ENCODE measurements at places on chromosomes 7 and 10.

GRCh38 chr10:131909929-131910328, 9.1 kb downstream of the PPP2R2D start:
- no peak for DNase-seq

DNA sequence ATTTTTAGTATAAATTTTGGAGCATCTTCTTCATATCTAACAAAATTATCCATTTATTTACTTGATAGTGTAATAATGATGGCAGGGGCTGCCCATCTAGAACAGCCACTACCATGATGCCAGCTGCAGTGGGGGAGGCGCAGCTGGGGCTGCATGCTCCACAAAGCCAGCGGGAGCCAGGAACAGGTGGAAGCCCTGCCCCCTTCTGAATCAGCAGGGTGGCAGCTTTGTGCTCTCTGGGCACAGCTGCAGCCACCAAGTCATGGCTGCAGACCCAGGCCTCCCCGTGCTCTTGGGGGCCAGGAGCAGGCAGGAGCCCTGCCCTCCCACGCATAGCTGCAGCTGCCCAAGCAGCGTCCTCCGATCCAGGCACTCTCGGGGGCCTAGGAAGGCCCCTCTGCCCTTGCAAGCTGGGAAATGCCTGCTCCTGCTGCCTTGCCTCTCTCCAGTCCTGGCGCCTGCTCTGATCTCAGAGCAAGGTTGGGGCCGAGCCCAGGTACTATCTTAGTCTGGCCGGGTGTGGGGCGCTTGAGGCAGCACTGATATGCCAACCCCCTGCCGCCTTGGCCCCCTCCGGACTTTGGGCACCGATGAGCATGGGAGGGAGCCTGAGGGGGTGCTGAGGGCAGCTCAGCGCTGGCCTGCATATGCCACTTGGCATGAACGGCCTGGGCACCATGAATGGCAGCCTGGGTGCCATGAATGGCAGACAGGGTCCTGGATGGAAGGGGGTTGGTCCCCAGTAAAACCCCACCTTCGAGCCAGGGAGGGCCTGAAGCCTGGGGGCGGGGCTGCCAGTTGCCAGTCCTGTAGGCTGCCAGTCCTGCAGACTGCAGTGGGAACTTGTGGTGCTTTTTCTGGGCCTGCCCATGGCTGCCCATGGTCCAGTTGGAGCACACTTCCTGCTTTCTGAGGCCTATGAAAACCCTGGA, 1110.8 kb upstream of the POT1 start:
- no peak for DNase-seq

- no peak for DNase-seq
Measured at GRCh38 chr10:78335691-78336401, 302.2 kb downstream of the RPS24 start.

DNA sequence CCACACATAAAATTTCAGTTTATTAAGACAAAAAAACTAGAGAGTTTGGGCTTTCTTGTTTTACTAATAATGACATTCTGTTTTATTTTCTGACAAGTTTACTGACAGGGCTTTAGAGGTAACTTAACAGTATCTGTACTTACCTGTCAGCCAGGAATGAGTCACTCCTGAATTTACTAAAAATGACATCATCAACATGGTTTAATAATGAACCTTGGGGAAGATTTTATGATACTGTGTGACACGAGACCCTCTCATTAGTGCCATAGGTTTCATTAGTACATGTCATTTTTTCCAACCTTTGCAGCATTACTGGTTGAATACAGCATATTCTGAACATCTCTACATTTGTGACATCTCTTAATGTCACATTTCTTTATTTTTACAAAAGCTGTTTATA, 131.1 kb downstream of the KCND2 start:
- no peak for DNase-seq

DNA sequence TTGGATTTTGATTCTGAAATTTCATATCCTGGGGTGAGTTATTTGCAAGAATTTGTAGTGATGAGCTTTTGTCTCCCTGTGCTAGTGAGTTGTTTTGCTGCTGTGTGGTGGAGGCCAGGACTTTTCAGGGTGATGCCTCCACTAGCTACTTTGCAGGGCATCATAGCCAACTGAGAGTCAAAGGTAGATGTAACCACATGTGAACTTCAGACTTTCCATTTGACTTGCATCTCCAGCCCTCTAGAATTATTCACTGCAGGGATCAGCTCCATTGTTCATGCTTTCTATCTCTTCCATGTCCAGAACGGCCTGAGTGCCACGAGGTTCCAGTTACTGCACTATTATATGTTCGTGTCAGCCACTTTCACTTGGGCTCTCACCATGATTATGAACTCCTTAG, 534.3 kb downstream of the GRM8 start:
- DNase-seq, result no peak

DNA sequence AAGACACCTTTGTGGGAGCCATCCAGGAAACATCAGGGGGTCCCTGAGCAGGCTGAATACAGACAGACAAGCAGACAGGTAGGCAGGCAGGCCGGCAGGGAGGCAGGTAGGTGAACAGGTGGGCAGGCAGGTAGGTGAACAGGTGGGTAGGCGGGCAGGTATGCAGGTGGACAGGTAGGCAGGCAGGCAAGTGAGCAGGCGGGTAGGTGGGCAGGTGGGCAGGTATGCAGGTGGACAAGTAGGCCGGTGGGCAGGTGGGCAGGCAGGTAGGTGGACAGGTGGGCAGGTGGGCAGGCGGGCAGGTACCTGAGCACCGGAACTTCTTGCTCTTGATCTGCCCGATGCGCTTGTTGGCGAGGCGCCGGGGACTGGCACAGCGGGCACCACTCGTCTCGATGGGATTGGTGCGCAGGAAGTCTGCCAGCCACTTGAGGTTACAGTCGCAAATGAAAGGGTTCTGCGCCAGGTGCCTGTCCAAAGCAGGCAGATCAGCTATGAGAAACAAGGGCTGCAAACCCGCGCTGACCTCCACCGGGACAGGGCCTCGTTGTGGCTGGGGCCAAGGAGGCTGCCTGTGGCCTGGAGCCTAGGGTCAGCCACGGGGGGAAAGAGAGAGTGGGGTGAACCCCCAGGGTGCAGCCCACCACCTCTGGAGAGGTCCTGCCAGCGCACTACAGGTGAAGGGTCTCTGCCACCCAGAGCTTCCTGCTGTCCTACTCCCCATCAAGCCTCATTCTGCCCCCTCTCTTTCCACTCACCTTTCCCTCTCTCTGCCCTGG, 136.9 kb downstream of the SLIT1 start:
- no peak for DNase-seq

GRCh38 chr7:92815412-92815811, 21.0 kb downstream of the CDK6 start:
- no peak for DNase-seq

DNA sequence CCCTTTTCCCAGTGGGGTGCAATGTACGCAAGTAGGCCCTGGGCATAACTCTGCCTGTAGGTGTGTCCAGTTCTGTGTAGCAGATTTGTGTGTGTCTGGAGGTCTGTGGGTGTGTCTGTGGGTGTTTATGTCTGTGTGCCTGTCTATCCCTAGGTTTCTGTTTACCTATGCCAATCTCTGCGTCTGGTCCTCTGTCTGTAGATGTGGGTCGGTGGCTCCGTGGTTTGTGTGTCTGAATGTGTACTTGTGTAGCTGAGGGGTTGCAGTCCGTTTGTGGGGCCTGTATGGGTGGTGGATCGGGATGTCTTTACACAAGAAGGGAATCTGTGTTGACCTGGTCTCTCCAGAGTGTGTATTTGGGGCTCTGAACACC, 932 bp downstream of the NYAP1 start:
- DNase-seq, result no peak

DNA sequence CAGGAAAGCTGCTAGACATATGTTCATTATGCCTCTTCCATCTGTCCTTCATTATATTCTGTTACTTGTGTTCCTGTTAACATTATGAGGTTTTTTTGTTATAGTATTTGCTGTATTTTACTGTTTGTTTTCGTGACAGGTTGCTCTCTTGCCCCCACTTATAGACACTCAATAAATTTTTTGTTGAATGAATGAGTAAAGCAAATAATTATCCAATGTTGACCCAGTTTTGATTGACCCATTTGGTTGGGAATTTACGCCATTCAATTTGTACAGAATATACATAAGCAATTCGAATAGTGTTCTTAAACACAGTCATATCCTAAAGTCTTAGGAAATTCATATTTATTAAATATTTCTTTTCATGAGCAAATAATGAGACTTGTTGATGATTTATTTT, 11.8 kb downstream of the CCSER2 start:
- DNase-seq, result no peak

DNA sequence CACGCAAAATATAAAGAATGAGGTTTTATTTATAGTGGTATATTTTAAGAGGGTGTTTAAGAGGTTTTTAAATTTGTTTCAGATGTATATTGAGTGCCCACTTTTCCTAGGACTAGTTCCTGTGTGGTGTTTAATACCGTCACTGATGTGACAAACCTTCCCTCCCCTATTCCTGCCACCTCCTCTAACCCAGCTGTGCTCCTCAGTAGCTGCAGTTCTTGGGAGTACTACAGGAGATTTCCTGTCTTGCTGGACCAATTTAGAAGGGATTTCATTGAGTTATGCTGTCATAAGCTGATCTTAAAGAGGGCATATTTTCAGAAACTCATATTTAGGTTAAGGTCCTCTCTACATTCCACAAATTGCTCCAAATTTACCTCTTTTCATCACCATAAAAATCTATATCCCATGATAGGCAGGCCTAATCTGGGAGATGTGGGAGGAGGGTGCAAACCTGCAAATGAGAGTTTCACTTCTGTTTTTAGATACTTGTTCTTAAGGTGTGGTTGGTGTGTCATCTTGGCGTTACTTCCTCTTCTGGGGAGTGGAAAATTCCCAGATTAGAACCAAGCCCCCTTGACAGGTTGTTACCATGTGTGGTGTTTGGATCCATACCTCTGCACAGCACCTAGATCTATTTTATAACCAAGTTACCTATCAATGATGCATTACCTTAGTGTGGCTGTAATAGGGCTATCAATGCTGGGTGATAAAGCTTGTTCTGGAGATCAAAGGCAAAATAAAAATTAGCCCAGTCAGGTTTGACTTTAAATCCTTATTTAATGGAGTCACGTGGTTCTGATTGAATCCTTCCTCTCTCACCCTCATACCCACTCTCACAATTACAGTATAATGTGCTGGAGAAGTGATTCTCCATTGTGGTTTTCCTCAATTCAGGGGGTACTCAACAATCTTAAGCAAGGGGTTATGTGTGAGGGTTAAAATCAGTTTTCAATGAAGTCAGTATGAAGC, 141.1 kb downstream of the CDK14 start:
- no peak for DNase-seq

DNA sequence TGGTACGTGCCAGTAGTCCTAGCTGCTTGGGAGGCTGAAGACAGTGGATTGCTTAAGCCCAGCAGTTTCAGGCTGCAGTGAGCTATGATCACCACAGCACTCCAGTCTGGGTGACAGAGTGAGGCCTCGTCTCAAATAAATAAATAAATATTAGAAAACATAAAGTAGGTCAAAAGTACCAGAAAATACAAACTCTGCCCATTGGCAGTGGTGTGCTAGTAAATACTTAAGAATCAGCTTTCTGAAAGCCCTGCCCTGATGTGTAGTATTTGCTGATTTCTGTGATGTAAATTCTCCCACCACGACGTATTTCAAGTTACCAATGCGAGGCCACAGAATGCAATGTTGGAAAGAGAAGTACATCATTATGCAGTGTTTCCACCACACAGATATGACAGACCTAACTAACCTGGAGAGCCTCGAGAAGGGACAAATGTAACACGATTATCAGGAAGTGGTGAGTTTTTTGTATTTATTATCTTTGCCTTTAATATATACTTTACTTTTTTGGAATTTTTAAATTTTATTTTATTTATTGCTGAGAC, 11.8 kb upstream of the MAP3K8 start:
- DNase-seq, result no peak

DNA sequence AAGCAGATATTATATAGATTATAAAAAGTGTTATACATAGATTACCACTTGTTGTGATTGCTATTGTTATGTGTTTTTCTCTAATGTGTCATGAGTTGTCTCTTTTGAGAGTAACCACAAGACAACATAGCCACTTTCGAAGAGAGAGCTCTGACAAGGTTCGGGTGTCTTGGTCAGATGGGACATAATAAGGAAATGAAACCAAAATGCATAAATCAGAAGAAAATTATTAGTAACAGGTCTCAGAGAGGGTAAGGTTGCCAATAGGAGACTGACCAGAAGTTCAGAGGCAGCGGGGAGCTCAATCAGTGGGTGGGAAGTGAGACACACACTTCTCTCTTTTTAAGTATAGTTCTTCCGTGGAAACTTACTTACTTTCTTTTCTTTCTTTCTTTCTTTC, 639.2 kb upstream of the POT1 start:
- DNase-seq, result no peak

- no peak for DNase-seq
Measured at GRCh38 chr7:27242555-27243339, at the start of gene EVX1. TSS of gene EVX1 (plus strand) at chr7:27242802. CDS start at chr7:27243031, 229 bp downstream.

DNA sequence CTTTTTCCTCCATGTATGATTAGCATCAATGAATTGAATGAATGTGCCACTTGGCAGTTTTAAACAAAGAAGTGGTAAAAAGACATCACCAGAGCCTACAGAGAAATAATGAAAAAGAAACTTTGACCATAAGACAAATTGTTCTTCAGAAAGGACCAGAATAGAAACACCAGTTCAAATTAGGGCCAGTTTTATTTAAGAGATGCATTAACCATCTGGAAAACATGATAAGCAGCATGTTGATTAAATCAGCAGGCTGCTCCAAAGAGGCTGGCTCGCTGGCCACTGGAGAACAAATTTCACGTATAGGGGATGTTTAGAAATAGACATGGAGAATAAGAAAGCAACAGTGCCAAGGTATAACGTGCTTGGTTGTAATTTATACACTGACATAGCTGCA, 242.3 kb upstream of the AOAH start:
- no peak for DNase-seq

DNA sequence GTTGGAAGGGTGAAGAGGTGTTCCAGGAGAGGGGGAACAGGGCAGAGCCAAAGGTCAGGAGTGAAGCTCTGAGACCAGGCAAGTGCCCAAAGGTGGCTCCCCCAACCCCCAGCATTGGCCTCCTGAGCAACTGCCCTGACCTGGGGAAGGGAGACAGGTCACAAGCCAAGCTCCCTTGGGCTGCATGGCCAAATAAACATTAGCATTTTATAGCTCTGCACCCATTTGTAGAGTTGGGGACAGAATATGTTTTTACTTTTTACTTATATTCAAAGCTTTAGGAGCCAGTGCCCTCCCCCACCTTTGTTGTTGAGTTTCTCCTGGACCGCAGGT, 4.0 kb downstream of the UNC5B start:
- DNase-seq, result no peak

DNA sequence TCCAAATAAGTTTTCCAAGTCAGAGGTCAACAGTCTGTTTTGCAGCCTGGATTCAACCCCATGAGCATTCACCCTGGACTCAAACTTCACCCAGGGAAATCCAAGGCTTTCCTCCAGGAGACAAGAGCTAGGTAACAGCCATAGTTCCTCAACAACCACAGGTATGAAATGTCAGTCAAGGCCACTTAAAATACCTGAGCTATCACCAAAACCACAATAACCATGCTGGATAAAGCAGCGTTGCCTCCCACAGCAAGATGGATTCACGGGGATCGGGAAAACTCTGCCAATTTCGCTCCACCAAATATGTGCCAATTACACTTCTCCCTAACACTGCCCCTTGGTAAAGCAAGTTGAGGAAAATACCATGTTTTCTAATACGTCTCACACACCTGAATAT, 444.1 kb upstream of the KLF6 start:
- DNase-seq, result no peak

Data from stimulated activated naive CD4-positive, alpha-beta T cell (primary cell).